ENCODE measurements at places on chromosomes 16 and 17.

DNA sequence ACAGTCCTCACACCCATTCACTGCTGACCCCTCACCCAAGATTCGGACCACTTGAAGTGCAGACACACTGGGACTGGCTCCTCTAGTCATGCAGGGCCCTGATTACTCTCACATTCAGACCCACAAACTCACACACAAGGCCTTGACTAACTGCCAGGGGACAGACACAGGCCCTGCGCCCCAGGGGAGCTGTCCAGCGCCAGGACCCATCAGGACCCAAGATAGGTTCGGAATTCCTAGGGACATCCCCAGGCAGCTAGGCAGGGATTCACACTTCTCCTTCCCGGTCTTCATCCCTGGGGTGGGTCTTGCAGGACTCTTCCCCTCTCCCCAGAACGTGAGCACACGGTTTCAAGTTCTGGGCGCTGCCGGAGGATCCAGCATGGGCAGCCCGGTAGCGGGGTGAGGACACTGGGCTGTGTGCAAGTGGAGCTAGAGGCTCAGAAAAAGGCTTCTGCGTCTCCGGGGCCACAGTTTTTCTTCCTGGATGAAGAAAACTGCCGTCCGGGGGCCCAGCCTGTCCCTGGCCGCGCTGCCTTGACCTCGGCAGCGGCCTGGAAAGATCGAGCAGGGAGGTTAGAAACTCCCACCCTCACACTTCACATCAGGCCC is 1.6 kb downstream of the SEZ6 start:
- peaks cover 42% of the 10 kb centered on the region for H3K27me3 ChIP-seq
- no peak overlapping the region for H3K27ac ChIP-seq

- no peak for DNase-seq
- H3K4me3 ChIP-seq, result no peak overlapping the region
- H3K27me3 ChIP-seq, result no peaks in the 10 kb centered on the region
- peaks cover 3% of the 10 kb centered on the region for H3K36me3 ChIP-seq
- no peak overlapping the region for H3K27ac ChIP-seq
- H3K4me1 ChIP-seq, result no peaks in the 10 kb centered on the region
These were observed 6.4 kb downstream of the ASB16 start for GRCh38 chr17:44176671-44177501.

GRCh38 chr17:15263680-15264079 is 1.4 kb downstream of the PMP22 start:
- H3K27ac ChIP-seq, result no peak overlapping the region
- H3K36me3 ChIP-seq, result no peaks in the 10 kb centered on the region

DNA sequence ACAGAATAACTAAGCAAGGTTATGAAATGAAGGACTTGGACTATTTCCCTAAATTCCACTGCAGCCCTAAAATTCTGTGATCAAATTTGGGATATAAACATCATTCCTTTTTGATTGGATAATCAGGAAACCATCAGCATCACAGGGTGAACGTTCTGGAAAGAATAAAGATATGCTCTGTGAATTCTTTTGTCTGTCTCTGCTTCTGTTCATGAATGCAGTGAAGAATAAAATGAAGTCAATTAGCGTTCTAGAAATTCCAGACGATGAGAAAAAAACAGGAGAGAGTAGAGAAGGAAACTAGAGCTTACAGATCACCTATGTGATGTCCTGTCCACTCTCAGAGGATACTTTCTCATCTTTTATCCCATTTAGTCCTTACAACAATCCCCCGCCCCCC is 295.1 kb upstream of the SOX9 start:
- no peaks in the 10 kb centered on the region for H3K36me3 ChIP-seq
- H3K27me3 ChIP-seq, result no peaks in the 10 kb centered on the region
- H3K4me1 ChIP-seq, result no peaks in the 10 kb centered on the region
- no peak overlapping the region for H3K27ac ChIP-seq
- peak; percentile 28 for DNase-seq

DNA sequence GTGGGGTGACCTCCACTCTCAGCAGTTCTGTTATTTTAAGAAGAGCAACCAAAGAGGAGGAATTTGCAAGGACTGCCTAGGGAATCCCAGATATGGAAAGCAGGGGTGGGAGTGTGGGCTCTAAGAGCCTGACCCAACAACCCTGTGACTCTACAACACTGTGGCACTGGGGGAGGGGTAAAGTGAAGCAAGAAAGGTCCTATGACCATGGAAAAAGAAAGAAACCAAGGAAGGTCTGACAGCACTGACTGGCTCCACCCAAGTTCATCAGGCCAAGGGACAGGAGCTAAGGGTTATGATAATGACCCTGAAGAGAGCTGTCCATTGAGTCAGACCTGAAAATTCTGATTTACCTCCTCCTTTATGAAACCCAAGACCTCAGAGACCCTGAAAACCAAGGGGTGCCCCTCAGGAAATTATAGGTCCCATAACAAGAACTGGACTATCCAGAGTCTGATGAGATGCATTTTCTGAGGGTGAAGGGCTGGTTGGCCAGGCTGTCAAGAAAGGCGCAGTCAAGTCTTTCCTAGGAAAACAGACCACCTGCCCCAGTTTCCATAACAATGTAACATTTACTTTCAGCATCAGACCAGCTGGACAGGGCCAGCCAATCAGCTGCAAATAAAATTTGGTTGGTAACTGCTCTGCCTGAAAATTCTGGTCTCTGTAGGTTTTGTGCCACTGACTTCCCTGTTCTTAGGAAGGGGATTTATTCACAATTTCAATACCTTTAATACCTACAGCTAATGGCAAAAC is 53.8 kb upstream of the MTMR4 start:
- H3K4me3 ChIP-seq, result no peak overlapping the region
- no peak overlapping the region for H3K27ac ChIP-seq
- H3K36me3 ChIP-seq, result no peaks in the 10 kb centered on the region
- DNase-seq, result no peak

DNA sequence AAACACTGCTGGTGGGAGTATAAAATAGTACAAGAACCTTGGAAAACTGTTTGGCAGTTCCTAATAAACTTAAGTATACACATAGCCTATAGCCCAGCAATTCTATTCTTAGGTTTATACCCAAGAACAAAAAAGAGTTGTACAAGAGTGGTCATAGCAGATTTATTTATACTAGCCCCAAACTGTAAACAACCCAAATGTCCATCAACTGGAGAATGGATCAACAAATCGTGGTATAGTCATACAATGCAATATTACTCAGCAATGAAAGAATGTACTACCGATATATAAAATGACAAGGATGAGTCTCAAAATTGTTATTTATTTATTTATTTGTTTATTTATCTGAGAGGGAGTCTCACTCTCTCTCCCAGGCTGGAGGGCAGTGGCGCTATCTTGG is 23.1 kb downstream of the GNGT2 start:
- no peak for DNase-seq
- H3K27ac ChIP-seq, result no peak overlapping the region
- H3K4me3 ChIP-seq, result no peak overlapping the region
- no peaks in the 10 kb centered on the region for H3K36me3 ChIP-seq
- H3K4me1 ChIP-seq, result peaks cover 5% of the 10 kb centered on the region

DNA sequence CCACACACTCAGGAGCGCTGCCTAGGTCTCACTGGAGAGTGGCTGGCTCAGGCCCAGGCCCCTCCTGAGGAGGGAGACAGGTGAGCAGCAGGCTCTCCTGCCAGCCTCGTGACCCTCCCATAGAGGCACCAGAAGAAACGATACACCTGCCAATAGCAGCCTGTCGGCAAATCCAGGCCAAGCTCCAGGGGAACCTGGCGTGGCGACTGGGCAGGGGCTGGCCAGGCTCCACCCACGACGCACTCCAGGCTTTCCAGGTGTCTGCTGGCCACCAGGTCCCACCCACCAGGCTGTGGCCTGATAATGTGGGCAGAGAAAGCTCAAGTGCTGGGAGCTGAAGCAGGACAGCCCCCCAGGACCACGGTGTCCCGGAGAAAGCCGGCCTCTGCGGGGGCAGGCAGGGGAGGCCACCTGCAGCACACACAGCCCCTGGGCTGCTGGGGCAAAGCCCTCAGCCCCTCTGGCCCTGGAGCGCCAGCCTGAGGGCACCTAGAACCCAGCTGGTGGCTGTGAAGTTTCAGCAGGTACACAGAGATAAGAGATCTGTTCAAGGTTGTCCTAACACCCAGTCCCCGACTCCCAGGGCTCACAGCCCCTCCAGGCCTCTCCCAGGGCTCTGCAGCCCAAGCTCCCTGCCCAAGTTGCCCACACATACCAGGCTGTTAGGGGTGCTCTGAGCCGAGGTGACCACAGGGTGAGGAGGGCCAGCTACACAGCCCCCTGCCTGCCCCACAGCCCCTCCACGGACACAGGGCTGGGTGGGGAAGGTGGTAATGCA is 2.4 kb downstream of the PGAP6 start:
- no peaks in the 10 kb centered on the region for H3K27me3 ChIP-seq
- no peak overlapping the region for H3K4me3 ChIP-seq
- H3K4me1 ChIP-seq, result peaks cover 12% of the 10 kb centered on the region
- DNase-seq, result no peak
- no peaks in the 10 kb centered on the region for H3K36me3 ChIP-seq

DNA sequence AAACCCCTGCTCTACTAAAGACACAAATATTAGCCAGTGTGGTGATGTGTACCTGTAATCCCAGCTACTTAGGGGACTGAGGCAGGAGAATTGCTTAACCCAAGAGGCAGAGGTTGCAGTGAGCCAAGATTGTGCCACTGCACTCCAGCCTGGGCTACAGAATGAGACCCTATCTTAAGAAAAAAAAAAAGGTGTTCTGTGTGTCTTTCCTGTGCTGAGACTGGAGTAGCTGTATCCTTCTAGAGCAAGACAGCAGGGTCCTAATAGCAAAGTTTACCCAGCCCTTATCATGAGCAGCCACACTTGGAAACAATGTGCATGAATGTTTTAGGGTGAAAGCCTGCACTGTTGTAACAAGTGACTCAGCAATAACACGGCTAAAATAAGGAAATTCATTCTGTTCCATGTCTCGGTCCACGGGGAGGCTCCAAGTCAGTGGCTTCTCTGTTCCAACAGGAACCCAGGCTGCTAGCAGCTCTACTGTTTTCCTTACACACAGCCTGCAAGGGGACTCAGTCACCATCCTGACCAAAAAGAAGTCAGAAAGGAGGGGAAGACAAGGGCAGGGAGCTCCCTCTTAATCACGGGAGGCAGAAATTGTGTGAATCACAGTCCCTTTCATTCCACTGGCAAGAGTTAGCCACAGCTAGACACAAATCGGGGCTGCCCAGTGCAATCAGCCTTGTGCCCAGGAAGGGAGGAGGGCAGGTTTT is 7.1 kb upstream of the SLC5A11 start:
- H3K4me1 ChIP-seq, result peaks cover 11% of the 10 kb centered on the region
- H3K36me3 ChIP-seq, result no peaks in the 10 kb centered on the region
- peak overlapping the region; percentile 48 for H3K27ac ChIP-seq
- H3K4me3 ChIP-seq, result no peak overlapping the region

DNA sequence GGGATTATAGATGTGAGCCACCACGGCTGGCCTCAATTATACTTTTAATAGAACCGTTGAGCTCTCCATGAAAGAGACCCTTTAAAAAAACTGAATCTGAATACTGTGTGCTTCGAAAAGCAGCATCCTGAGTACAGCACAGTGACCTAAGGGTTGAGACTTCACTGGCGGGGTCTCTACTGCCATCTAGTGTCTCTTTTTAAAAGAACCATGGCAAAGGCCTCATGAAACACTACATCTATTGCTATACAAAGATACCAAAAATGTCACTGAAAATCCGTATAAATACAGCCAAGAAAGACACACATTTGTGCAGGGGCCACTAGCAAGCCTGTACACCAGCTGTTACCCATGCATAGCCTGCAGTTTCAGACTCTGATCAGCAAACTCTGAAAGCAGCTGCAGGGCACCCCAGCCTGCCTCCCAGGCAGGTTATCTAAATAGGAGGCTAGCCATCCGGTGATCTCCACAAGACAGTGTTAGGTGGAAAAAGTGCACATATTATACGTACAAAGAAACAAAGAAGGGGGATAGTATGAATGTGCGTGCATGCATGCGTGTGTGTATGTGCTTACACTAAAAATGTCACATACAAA is 35.3 kb downstream of the NPLOC4 start:
- no peak overlapping the region for H3K27ac ChIP-seq
- peak; percentile 40 for DNase-seq
- H3K27me3 ChIP-seq, result no peaks in the 10 kb centered on the region

- no peak for DNase-seq
- no peak overlapping the region for H3K27ac ChIP-seq
- no peaks in the 10 kb centered on the region for H3K27me3 ChIP-seq
- no peaks in the 10 kb centered on the region for H3K36me3 ChIP-seq
These were observed 286.7 kb upstream of the CDH5 start for GRCh38 chr16:66079671-66080334.

- H3K36me3 ChIP-seq, result no peaks in the 10 kb centered on the region
- no peak overlapping the region for H3K27ac ChIP-seq
- H3K27me3 ChIP-seq, result peaks cover 16% of the 10 kb centered on the region
- DNase-seq, result no peak
These were observed 11.7 kb upstream of the CD300LD start for GRCh38 chr17:74603746-74604145.

GRCh38 chr16:3023415-3023668 is 400 bp downstream of the HCFC1R1 start:
- no peaks in the 10 kb centered on the region for H3K27me3 ChIP-seq
- H3K27ac ChIP-seq, result peak overlapping the region; percentile 100
- peak overlapping the region; percentile 63 for H3K4me3 ChIP-seq
- H3K36me3 ChIP-seq, result no peaks in the 10 kb centered on the region
- peaks cover 23% of the 10 kb centered on the region for H3K4me1 ChIP-seq
- no peak for DNase-seq

- H3K27ac ChIP-seq, result no peak overlapping the region
- H3K4me3 ChIP-seq, result no peak overlapping the region
- H3K36me3 ChIP-seq, result no peaks in the 10 kb centered on the region
- no peak for DNase-seq
These were observed 24.2 kb downstream of the CACNA1G start for GRCh38 chr17:50584749-50585148.

GRCh38 chr17:68387435-68388218 is 69.7 kb downstream of the WIPI1 start:
- H3K36me3 ChIP-seq, result no peaks in the 10 kb centered on the region
- DNase-seq, result no peak
- peaks cover 20% of the 10 kb centered on the region for H3K4me1 ChIP-seq

- H3K4me3 ChIP-seq, result no peak overlapping the region
- no peak for DNase-seq
- H3K27me3 ChIP-seq, result no peaks in the 10 kb centered on the region
- no peaks in the 10 kb centered on the region for H3K36me3 ChIP-seq
- no peak overlapping the region for H3K27ac ChIP-seq
These were observed 438.3 kb downstream of the NPIPA7 start for GRCh38 chr16:16817196-16817595.

Measured in astrocyte (in vitro differentiated cells and primary cell).